ENCODE measurements at places on chromosomes 3 and 15.
A peak's percentile ranks its signal among the peaks of the same experiment; 100 is the strongest.

DNA sequence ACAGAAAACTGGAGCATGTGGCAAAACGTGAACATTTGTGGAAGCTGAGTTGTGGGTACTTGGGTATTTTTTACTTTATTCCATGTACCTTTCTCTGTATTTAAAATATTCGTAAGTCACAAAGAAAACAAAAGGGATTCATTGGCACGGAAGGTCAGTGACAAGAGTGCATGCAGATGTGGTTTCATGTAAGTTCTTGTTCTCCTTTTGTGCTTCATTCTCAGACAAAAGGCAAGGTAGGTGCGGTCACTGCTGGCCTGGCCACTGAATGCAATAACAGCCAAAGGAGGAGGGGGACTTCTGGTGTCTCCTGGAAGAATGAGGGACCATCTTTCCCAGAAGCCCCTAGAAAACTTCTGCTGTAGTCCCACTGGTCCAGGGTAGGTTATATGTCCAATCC lies 200.0 kb upstream of the TOPAZ1 start:
- no peak for DNase-seq

DNA sequence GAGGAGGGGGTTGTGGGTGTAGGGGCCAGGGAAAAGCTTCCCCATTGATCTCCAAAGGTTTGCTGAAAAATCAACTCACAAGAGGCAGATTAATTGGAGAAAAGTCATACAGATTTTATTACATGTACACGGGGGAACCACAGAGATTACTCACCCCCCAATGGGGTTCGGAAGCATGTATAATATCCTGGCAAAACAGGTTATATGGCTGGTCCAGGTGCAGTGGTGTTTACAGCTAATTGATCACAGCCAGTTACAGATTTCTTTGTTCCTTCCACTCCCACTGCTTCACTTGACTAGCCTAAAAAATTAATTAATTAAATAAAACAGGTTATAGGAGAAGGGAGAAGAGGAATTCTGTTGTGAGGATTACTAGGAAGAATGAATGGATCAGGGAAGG lies 22.4 kb downstream of the PRKCI start:
- DNase-seq = no peak

- DNase-seq = no peak
Measured at GRCh38 chr3:40196966-40197365, 112.5 kb upstream of the EIF1B start.

- DNase-seq = no peak
Measured at GRCh38 chr15:62899090-62899493, 143.5 kb upstream of the TPM1 start.

- DNase-seq = no peak
Measured at GRCh38 chr3:155853214-155854140, 750 bp downstream of the SLC33A1 start.

- peak; percentile 53 for DNase-seq
Measured at GRCh38 chr15:39624806-39625205, 43.9 kb downstream of the THBS1 start.

GRCh38 chr3:152243721-152244516 lies 24.8 kb upstream of the MBNL1 start:
- DNase-seq = no peak
